ENCODE measurements at places on chromosomes 2 and 18.

- no peak for DNase-seq
These were observed 125.0 kb downstream of the ETAA1 start for GRCh38 chr2:67522148-67522547.

DNA sequence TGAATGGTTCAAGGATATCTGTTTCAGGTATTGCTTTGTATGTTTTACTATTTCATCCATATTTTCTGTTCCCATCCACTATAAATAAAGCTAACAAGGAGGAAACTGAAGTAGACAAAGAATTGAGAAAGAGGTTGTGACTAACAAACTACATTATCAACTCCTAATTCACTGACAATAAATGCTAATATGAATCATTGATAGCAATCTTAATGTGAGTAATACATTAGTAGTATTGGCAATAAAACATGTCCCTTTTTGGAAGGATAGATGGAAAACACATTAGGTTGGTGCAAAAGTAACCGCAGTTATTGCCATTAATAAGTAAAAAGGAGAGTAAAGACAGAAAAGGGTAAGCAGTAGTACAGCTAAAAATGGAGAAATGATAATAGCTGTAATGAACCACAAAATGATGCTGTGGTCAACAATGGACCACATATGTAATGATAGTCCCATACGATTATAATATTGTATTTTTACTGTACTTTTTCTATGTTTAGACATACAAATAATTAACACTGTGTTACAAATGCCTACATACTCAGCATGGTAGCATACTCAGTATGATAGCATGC is 104.7 kb downstream of the THADA start:
- no peak for DNase-seq

DNA sequence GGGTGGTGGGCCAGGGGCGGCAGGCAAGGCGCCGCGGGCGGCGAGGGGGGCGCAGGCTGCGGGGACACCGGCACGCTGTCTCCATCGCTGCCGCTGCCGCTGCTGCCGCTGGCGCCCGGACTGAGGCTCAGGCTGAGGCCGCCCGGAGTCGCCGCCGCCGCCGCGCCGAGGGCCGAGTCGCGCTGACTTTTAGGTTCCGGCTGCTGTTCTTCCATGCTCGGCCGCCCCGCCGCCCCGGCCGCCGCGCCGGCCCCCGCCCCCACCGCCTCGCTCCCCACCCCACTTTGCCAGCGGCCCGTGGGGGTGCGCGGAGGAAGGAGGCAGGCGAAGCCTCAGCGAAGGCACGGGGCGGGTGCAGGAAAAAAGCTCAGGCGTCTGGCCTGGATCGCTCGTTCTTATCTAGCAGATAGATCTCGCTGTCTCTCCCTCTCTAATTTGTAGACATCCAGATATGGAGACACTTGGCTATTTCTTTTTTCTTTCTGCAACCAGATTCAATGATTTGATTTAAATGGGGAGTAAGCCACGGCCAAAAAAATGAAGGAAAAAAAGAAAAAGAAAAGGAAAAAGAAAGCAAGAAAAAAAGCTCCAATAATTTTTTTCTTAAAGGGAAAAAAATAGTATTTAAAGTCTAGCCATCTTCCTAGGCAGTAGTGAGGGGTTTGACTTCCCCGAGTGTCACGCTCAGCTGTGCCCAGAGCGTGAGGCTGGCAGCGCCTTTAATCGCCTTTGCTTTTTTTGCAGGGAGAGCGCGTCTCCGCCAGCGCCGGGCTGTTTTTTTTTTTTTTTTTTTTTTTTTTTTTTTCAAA is at the start of gene EN1:
Gene EN1, minus strand, starts transcription at position 696 of the 809 bp plus-strand sequence. Its CDS starts 481 bp downstream, at position 215.
- no peak for DNase-seq

- DNase-seq, result no peak
These were observed 93.2 kb upstream of the GRB14 start for GRCh38 chr2:164714471-164714870.

- no peak for DNase-seq
These were observed 113.7 kb downstream of the XRCC5 start for GRCh38 chr2:216222650-216223352.

DNA sequence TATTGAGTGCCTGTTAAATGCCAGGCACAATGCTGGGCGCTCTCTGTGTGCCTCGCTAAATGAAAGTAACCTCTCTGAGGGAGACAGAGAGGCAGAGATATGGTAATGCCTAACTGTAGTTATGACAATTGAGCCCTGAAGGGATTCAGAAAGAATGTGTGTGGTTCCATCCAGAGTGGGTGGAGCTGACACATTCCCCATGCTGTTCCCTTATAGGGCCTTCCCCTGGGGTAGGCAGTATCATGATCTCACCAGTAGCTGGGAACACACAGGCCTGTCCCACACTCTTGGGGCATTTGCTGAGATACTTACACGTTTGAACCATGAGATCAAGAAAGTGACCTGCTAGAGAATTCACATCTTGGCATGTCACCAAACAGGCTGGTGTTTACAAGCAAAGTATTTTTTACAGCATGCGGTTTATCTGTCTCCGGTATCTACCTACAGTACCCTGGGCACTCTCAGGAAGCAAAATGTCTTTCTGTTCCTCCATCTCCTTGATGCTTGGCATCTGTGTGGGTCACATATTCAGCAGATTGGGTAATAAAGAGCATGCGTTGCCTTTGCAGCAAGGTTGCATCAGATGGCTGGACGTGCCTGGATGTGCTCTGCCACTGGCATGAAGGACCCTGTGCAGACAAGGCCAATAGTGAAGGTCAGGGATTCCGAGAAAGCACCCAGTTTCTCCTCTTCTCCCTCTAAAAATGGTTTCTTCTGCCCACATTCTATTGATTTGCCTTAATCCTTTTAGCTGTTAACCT is 9.4 kb downstream of the CTIF start:
- no peak for DNase-seq

- DNase-seq, result no peak
These were observed 5.0 kb upstream of the EVA1A start for GRCh38 chr2:75565472-75566462.

- DNase-seq, result peak; percentile 14
These were observed 2.1 kb downstream of the POMC start for GRCh38 chr2:25165992-25166875.

DNA sequence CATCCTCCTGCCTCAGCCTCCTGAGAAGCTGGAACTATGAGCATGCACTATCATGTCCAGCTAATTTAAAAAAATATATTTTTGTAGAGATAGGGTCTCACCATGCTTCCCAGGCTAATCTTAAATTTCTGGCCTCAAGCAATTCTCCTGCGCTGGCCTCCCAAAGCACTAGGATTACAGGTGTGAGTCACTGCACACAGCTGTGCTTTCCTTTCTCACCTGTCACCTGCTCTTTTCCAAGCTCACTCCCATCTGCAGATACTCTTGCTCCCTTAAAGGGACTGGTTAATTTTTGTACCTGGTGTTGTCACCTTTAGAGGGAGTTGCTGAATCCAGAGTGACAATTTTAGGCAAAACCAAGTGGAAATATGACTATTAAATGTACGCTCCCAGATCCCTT is 178.2 kb downstream of the LOXHD1 start:
- DNase-seq, result no peak

All from activated T-cell treated with anti-CD3 and anti-CD28 coated beads for 24 hours (primary cell).